Stimulated activated CD4-positive, alpha-beta T cell treated with anti-CD3 and anti-CD28 coated beads, Interleukin-1b, Interleukin-23, amount 100 ng/mL, for 24 hours (primary cell): ENCODE measurements at places on chromosomes 3 and 15.
A peak's percentile ranks its signal among the peaks of the same experiment; 100 is the strongest.

DNA sequence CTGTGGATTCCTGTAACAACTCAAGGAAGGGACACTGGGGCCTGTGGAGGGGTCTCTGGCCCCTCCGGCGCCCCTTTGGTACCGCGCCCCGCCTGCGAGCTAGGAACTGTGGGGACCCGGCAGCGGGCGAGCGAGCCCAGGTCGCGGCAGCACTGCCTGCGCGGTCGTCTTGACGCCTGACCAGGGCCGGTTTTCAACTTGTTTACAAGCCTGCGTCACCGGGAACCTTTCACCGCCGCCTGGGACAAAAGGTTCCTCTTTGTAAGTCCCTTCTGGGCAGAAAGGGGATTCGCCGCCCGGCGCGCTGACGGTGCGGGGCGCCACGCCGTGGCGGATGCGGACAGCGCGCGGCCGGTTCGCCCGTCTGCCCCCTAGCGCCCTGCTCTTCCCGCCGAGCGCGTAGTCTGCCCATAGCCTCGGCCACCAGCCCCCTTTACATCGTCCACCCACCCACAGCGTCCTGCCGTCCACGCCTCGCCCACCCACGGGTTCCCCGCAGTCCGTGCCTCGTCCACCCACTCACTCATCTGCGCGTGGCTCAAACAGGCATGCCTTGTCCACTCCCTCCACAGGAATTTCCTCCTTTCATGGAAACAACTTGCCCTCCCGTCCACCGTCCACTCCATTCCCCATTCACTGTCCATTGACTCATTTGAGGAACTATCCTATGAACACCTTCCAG lies 5.5 kb upstream of the CFAP100 start:
- peak; percentile 27 for DNase-seq

- no peak for DNase-seq
Observed at GRCh38 chr15:50624616-50625168, 61.9 kb downstream of the TRPM7 start.

GRCh38 chr15:40064231-40064894 lies 25.4 kb upstream of the SRP14 start:
- no peak for DNase-seq

DNA sequence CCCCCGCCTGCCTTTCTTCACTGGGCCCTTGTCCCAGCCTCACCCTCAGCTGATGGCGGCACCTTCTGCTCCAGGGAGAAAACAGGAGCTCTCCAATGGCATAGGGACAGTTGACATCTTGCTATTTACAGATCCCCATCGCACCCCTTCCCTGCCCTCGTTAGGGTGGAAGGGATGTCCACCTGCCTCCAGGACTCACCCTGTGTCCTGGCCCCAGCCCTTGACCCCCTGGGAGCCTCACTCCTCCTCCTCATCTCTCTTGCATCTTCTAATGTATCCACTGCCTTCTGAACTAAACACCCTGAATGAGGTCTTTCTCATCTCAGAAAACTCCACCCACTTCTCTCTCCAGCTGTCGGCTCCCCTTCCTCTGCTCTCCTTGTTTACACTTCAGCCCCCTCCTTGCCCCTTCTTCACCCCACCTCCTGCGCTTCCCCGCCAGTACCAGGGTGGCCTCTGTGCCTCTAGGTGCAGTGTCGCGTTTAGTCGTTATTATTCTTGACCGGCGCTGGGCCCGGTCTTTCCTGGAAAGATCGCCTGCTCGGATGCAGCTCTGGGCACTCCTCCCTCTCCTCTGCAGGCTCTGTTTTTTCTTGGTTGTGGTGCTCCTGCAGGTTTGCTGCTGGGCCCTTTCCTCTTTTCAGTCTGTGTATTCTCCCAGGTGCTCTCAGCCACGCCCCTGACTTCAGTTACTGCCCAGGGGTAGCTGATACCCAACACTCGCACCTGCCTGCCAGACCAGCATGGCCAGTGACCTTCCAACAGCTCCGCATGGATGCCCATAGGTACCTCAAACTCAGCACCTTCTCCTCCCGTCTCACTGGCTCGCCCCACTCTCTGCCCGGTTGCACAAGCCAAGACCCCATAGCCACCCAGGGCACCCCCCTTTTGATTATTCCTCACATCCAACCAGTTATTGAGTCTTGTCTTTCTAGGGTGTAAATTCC lies 42.9 kb downstream of the PML start:
- no peak for DNase-seq

DNA sequence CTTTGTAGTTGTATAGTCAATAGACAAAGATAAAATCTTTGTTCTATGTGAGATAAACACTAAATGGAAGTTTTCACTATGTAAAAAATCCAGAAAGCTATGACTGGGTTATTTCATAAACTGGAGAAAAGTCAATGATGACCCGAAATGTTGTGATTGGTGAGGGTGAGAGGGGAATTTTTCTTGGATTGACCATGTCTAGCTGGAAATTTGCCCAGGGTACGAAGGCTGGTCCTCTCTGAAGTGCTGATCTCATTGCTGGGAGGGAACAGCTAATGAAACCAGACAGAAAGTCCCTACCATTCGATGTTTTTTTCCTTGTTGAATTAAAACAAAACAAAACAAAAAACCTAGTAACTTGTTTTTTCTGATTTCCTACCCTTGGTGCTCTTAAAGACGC lies 14.3 kb downstream of the TPRG1 start:
- DNase-seq, result no peak

GRCh38 chr15:61841466-61841865 lies 218.8 kb downstream of the VPS13C start:
- DNase-seq, result no peak

GRCh38 chr15:100030586-100031229 lies 297.5 kb upstream of the LYSMD4 start:
- no peak for DNase-seq

GRCh38 chr3:195906865-195907683 lies 1.3 kb downstream of the TNK2 start:
- DNase-seq, result no peak

- DNase-seq, result no peak
Observed at GRCh38 chr3:74617776-74618175, 3.3 kb upstream of the CNTN3 start.

GRCh38 chr3:53080612-53081205 lies 34.8 kb upstream of the SFMBT1 start:
- no peak for DNase-seq

DNA sequence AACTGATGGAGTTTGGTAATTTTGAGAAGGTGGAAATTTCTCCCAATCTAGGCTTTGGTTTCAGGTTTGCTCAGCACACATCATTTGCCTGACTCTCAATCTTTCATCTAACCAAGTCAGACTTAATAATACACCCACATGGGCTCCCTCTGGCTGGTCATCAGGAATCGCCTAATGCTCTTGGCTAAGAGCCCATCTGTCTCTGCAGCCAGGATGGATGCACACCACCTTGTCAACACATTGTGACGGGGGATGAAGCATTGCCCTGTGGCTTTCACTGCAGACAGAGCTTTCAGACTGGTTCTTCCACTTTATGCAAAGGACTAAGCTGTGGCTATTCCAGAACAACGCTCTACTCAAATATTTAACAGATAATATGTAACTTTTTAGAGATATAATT lies 3.0 kb upstream of the HDGFL3 start:
- DNase-seq, result no peak

- no peak for DNase-seq
Observed at GRCh38 chr15:101193120-101193644, 58.7 kb downstream of the CHSY1 start.
